ENCODE measurements at places on chromosomes 5 and 9.

DNA sequence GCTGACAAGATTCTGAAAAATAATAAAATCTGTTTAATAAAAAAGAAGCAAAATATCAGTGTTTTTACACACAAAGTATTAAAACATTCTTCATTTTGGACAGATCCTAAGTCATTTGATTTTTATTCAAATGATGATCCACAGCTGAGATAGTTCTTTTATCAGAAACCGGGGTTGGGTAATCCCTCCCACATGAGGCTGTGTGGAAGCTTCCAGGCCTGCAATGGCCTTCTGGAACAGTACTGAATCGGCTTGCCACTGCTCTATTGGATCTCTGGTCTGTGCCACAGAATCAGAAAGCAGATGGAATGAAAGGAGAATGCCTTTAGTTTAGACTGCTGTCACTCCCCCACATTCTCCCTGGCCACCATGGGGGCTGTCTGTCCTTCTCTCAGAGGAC is 6.1 kb upstream of the C5orf58 start:
- DNase-seq = no peak

DNA sequence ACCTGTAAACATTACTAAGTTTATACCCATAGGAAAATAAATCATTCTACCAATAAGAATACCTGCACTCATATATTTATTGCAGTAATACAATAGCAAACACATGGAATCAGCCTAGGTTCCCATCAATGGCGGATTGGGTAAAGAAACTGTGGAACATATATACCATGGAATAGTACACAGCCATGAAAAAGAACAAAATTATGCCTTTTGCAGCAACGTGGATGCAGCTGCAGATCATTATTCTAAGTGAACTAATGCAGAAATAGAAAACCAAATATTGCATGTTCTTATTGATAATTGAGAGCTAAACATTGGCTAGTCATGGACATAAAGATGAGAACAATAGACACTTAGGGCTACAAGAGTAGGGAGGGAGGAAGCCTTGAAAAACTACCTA is 667.4 kb upstream of the WWC1 start:
- DNase-seq = no peak

- no peak for DNase-seq
Observed at GRCh38 chr5:77325921-77326541, 115.6 kb downstream of the PDE8B start.

GRCh38 chr5:157203417-157203816 is 22.8 kb downstream of the ITK start:
- DNase-seq = no peak

GRCh38 chr9:25613709-25614108 is 64.5 kb downstream of the TUSC1 start:
- no peak for DNase-seq

- no peak for DNase-seq
Observed at GRCh38 chr9:124009531-124010217, 1.9 kb upstream of the LHX2 start.

DNA sequence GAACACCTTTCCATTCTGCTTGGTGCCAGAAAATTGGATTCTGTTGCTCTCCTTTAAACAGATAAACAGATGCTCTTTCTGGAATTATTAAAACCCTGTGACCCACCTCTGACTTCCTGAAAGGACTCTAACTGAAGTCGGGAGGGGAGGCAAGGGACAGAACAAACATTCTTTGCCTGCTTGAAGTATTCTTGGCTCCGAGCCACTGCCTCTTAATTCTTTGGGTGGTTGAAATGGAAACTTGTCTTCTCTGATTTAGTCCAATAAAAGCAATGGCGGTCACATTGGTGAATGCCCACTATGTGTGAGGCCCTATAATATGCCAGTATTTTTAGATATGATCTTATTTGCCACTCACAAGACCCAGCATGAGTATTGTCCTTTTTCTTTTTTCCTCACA is 236.8 kb downstream of the SLIT3 start:
- DNase-seq = no peak

All from GM12891 (cell line).